ENCODE measurements at places on chromosomes 7 and 10.

DNA sequence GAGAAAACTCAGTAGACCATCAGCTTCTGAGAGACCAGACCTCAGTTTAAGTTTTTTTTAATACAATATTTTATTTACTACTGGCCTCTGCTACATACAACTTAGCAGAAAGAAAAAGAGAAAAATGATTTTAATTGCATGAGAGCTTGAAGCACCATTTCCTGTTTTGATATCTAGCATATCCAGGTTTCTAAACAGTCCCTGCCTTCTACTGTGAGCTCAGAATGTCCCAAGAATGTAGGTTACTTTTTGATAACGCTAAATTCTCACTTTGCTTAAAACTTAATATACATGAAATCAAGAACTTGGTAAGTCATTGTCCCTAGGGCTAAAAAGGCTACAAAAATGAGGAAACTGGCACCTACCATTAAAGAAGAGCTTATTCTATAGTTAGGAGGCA, 7.0 kb downstream of the TMEM243 start:
- no peak for DNase-seq

DNA sequence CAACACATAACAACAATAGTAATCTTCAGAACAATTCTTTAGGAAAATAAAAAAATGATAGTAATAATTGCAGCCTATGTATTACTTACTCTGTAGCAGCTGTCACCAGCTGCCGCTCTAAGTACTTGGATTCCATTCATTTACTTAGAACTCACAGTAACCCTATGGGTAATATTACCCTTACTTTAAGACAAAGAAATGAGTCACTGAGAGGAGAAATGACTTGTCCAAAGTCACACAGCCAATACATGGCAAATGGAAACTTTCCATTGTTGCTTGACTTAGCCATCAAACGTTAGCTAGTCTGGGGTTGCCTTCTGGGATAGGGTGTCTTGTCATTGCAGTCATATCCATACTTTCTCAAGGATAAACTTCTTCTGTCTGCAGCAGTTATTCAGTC, 3.6 kb downstream of the CCNY start:
- DNase-seq, result no peak

DNA sequence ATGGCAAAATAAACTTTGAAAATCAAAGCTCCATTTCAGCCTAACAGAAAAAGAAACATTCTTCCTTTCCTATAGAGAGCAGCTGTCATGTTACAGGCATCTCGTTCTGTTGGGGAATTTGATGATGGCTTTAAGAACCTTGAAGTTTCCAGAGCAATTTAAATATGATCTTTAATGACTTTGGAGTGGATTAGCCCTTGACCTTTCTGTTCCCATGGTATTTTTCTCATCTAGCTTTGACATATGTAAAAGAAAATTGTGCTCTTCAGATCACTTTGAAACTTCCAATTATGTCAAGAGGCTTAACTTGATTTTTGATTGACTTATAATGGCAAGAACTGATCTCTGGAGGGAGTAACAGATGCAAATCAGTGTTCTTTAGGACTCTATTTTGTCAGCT, 157.6 kb upstream of the SEMA3E start:
- no peak for DNase-seq

DNA sequence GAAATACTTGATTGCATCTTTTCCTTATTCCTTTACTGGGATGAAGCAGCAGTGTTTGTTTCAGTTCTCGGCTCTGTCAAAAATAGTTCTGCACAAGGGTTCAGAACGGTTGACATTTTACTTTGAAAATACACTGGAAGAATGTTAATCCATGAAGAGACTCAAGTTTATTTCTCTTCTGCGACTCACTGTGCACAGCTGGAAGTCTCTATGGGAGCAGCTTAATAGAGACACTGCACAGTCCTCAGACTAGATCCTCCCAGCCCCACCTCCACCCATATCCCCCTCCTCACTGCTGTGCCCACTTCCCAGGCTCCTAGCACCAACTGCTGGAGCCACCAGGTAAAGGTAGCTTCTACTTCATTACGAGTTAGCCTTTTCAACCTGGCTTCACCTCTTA, 517.8 kb downstream of the GRID1 start:
- no peak for DNase-seq

DNA sequence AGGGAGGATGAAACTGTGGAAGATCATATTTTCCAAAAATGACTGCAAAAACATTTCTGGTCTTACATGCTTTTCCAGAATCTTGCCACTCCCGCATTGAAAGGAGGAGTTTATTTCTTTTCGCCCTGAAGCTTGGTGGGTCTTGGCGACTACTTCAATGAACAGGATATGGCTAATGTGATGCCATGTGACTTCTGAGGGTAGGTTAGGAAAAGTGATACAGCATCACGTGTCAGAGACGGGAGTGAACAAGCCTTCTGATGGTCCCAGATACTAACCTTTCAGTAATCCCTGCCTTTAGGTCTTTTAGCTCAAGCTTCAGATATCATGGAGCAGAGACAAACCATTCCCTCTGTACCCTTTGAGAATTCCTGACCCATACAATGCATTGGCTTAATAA, 192.2 kb upstream of the HPS1 start:
- DNase-seq, result no peak

DNA sequence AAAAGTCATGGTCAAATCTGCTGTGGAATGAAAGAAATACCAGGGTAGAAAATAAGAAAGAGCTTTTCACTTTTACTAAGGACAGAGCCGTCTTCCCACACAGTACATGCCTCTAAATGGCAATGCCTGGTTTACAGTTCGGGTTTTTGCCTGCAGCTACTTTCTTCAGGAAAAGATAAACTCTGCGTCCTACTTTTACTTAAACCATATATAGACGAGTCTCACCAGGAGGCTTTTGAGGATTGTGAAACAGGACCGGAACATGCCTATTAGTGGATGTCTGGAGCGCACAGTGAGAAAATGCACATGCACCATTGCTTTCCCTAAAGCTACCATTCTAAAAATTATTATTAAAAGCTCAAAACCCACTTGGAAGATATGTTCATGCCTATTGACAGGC, 70.5 kb downstream of the KLF6 start:
- DNase-seq, result no peak

DNA sequence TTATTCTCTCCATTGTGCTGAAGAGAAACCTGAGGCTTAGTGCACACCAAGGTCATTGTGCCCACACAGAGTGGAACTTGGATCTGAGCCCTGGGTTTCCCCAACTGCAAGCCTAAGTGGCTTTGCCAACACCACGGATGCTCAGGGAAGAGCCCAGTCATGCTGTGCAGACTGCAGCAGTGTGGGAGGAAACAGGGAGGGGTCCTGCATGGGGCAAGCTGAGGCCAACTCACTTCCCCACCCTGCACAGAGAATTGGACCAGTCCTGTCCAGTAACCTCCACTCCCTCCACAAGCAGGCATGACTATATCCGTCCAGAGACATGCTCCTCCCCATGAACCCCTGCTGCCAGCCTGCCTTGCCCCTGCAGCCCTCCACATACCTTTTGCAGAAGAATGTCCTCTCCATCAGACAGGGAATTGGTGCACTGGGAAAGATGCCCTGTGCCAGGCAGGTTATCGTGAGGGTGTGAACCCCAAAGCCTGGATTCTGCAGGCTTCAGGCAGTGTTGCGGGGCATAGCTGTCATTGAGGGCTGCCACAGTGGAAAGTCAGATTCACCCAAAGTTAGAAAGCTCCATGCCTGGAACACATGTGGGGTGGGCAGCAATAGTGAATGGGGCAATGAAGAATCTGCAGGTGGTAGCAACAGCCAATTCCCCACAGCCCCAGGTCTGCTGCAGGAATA, 44.9 kb downstream of the DRGX start:
- DNase-seq, result no peak

DNA sequence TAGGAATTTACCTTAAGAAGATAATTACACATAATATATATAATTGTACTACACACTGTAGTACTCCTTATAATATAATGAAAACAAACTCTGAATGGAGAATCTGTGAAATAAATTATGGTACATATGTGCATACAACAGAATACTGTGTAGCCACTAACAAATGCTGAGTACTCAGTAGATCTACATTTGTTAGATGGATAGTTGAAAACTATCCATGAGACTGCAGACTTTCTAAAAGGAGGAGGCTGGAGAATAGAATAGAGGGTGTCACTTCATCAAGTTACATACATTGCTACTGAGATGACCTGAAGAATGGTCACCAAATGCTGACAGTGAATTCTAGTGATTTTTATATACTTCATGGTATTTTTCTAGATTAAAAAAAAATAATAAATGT, 68.7 kb upstream of the OGDHL start:
- DNase-seq, result no peak

- DNase-seq, result no peak
Observed at GRCh38 chr10:21300551-21300950, 224.9 kb downstream of the SKIDA1 start.

DNA sequence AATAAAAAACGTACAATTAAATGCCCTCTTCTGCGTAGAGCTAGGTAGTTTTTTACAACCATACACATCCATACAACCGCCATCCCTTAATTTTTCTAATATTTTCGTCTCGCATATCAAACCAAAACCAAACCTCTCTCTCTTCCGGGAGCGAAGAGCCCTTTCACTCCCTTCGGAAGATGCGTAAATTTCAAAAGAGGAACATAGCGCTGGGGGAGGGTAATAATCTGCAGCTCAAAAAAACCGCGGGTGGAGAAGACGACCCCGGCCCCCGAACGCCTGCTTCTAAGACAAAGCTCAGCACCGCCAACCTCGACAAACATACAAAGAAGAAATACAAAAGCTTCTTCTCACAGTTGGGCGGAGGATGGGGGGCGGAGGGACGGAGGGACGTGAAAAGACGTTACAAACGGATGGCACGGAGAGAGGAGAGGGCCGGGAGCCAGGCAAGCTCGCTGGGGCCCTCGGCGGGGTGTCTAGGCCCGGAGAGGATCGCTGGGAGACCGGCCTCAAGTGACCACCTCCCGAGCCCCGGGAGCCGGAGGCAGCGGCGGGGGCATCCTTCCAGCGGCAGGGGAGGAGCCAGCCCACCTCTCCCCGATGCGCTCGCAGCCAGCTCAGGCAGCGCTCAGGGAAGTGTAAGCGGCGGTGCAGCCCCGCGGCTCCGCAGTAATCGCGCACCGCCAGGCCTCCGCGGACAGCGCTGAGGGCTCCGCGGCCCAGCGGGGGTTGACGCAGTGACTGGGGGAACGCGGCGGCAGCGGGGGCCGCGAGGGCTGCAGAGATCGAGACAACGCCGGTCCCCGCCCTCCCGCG, 851 bp downstream of the MKRN1 start:
- DNase-seq, result peak; percentile 22

DNA sequence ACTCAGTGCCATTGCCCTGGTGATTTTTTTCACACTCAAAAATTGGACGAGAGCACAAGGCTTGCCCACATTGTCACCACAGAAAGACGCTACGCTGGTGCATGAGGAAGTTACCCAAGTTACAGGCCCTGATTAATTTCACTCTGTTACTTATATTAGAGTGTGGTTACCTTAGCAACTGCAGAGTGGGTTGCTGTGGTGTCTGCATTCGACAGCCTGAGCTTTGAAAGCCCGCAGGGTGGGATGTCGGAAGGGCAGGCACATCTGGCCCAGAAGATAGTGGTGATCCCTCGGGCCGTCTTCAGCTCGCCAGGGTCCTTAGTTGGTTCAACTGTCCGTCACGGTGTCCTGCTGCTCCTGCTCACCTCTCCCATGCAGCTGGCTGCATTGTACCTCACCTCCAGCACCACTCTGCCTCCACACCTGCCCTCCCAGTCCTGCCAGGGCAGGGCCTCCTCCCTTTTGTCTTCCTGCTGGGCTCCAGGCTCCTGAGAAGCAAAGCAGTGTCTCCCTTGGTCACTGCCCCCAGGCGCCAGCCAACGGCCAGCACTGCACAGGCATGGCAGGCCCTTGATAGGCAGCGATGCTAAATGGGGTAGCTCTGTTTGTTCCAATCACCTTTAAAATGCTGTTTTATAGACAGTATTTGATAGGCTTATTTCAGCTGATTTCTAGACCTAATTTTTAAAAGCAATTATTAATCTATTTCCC, 167.2 kb downstream of the EBF3 start:
- DNase-seq, result no peak

DNA sequence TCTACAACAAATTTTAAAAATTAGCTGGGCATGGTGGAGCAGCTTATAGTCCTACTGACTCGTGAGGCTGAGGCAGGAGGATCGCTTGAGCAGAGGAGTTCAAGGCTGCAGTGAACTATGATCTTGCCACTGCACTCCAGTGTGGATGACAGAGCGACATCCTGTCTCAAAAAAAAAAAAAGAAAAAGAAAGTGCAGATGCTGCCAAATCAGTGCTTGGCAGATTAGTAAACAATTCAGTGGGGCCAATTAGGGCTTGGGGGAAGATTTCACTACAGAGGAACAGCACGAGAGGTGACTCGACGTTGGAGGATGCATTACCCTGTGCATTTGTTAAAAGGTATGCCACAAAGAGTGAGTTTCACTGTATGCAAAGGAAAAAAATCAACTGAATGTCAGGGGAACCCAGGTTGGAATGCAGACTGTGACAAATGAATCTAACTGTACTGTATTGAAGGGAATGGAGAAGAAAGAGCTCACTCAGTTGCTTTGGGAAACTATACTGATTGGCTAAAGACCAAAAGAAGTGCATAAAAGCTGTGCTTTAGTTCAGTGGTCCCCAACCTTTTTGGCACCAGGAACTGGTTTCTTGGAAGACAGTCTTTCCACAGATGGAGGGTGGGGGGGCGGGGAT, 31.6 kb downstream of the GARIN1A start:
- DNase-seq, result no peak

DNA sequence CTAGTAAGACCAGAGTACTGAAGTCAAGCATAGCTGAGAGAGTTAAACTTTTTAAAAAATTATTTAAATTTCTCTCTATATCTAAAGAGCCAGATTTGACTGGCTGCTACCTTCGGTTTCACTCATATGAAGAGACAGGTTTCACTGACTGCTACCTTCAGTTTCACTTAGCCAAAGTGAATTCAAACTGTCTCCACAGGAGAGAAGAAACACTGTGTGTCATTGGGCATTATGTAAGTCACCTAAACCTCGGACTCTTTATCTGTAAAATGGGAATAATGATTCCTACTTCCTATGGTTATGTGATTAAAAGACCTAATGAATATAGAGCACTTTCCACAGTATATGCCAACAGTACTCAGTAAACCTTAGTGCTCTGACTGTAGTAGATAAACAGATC, 41.6 kb upstream of the MET start:
- no peak for DNase-seq

- DNase-seq, result no peak
Observed at GRCh38 chr10:96516337-96516736, 2.6 kb upstream of the TLL2 start.

DNA sequence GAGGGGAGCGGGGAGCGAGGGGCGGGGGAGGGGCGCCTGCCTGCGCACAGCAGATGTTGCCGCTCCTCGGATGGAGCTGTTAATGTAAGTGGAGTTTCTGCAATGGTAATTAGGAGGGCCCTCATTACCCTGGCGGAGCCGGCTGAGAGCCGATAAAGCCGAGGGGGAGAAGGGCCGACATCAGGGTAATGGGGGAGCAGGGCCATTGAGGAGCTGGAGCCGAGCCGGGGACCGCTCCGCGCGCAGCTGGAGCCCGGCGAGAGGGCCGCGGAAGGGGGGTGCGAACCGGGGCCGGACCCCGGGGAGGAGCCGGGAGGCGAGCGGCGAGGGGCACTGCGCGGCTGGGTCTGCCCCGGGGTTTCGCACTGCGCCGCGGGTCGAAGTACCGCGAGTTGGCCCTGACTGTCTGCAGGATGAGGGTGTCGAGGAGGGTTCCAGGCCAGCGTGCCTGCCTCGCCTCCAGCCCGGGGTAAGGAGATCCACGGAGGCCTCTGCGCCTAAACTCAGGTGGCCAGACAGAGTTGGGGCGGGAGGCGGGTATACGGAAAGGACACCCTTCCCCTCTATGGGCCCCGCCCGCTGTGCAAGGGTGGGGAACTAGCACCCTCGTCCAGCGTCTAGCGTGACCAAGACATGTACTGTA, 55.0 kb upstream of the LBX1 start:
- DNase-seq, result no peak

- DNase-seq, result no peak
Observed at GRCh38 chr7:108723381-108723814, 153.7 kb downstream of the DNAJB9 start.
